ENCODE measurements at places on chromosomes 6 and 20. TPM values are rescaled to one million over a fixed set of nuclear protein-coding genes. Genes with fewer than 3 reads are reported as not detected.

Gene PPIL1
- 56.5 TPM for polyA plus RNA-seq

Gene SOX18
- 8.7 TPM for polyA plus RNA-seq

Gene PAX1
- 0.08 TPM for polyA plus RNA-seq

Gene LY6G6C
- 1.2 TPM for polyA plus RNA-seq

Gene RAET1G
- 1.7 TPM for polyA plus RNA-seq

Gene SGK2
- 14.5 TPM for polyA plus RNA-seq

Gene GTF2H4
- 48.4 TPM for polyA plus RNA-seq

Gene MEI4
- polyA plus RNA-seq, result 2.2 TPM

Gene MYL9
- polyA plus RNA-seq, result 25.5 TPM

Gene PRKN
- polyA plus RNA-seq, result 7.4 TPM

Gene SLC2A10
- polyA plus RNA-seq, result 15.2 TPM

Gene GUCA1A
- polyA plus RNA-seq, result 4.3 TPM

Gene GLP1R
- polyA plus RNA-seq, result 1.3 TPM

Gene ACSS1
- 33.6 TPM for polyA plus RNA-seq

Gene NKX2-4
- polyA plus RNA-seq, result not detected

Gene SLC2A4RG
- 79.1 TPM for polyA plus RNA-seq

Gene DEF6
- polyA plus RNA-seq, result 6.3 TPM

Gene XKR7
- 9.0 TPM for polyA plus RNA-seq

Gene ARG1
- 0.23 TPM for polyA plus RNA-seq

Gene SLC17A3
- not detected for polyA plus RNA-seq

Gene RAMACL
- 0.18 TPM for polyA plus RNA-seq

Gene NAA20
- 82.2 TPM for polyA plus RNA-seq

Gene GTSF1L
- not detected for polyA plus RNA-seq

Gene IMPG1
- polyA plus RNA-seq, result 1.7 TPM

Gene ZNF391
- 9.3 TPM for polyA plus RNA-seq

Gene PAQR8
- 38.5 TPM for polyA plus RNA-seq

Gene TNXB
- 46.2 TPM for polyA plus RNA-seq

All from spinal cord (tissue), 10 donors.